Right atrium auricular region (tissue), 2 donors: ENCODE measurements at places on chromosomes 3 and 15.

- no peak for DNase-seq
Observed at GRCh38 chr15:53837263-53837662, 77.8 kb upstream of the WDR72 start.

GRCh38 chr3:136390574-136390973 lies 140.4 kb downstream of the PCCB start:
- no peak for DNase-seq

GRCh38 chr3:13939206-13939605 lies 59.3 kb upstream of the WNT7A start:
- DNase-seq = no peak

DNA sequence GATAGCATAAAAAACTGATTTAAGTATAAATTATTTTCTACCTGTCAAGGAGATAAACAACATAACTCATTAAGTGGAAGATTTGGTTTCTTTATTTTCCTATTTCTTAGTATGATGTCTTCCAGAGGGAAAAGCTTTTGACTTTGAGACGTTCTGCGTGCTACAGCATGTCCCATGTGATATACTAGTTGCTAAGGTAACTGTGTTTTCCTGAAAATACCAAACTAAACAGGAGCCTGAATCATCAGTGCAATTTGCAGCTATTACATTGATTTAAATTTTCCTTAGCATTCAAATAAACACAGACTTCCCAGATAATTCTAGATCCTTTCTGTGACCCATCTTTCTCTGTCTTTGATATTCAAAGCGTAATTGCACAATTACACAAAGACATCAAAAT lies 117.7 kb upstream of the P2RY1 start:
- DNase-seq = no peak

DNA sequence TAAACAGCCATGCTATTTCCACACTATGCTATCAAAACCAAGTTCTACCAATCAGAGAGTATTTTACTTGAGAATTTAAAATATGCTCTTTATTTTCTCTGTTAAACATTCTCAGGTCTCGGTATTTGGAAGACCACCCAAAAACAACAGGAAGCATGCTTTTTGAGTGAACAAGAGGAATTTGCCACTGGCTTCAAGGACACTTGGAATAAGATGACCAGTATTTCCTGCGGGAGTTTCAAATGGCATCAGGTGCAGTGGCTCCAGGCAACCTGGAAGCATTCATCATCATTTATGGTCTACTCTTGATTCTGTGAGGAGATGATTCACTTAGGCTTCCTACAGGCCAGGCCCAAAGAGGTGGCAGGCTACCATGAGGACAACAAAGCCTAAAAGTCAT lies 305.7 kb upstream of the ATP11B start:
- no peak for DNase-seq

GRCh38 chr15:84685304-84685703 lies 27.3 kb upstream of the NMB start:
- DNase-seq = peak; percentile 68

DNA sequence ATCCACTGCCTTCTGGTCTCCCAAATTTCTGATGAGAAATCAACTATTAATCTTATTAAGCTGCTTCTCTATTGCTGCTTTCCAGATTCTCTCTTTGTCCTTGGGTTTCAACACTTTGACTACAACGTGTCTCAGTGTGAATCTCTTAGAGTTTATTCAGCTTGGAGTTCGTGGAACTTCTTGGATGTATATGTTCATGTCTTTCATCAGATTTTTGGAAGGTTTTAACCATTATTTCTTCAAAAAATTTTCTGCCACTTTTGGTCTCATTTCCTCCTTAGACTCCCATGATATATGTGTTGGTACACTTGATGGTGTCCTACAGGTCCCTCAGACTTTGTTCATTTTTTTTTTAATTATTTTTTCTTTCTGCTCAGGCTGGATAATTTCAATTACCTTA lies 36.0 kb downstream of the TICRR start:
- DNase-seq = no peak

DNA sequence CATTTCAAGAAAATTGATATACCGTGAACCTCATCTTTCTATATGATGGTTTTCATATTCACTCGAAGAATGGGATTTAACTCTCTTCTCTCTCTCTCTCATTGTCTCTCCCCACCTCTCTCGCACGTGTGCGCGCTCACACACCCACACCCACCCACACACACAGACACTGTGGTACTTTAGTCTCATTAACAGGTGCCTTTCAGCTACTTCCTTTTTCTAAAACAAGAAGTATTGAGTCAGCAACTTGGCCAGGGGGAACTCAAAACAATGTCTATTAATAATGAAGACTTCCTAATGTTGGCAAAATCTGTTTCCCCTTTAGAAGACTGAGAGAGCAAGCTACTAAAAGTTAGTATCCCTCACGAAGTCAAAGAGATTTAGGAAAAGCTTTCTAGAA lies 150.7 kb downstream of the TMCO5A start:
- no peak for DNase-seq

GRCh38 chr3:174398761-174399160 lies 460.4 kb upstream of the NAALADL2 start:
- DNase-seq = no peak

DNA sequence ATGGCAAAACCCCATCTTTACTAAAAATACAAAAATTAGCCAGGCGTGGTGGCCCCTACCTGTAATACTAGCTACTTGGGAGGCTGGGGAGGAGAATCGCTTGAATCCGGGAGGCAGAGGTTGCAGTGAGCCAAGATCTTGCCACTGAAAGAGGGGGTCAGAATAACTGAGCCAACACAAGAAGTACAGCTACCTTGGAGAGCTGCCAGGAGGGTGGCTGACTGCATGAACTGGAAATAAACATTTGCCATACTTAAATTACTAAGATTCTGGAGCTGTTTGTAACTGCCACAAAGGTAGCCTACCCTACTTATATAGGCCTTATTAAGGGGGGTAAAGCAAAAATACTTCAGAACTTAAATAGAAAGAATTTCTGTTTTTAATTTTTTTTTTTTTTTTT lies 15.4 kb upstream of the PIK3CB start:
- no peak for DNase-seq

- no peak for DNase-seq
Observed at GRCh38 chr3:42516443-42516842, 14.0 kb downstream of the VIPR1 start.

GRCh38 chr15:65939901-65940617 lies 70.8 kb downstream of the RAB11A start:
- DNase-seq = no peak

- DNase-seq = no peak
Observed at GRCh38 chr15:52784799-52785671, 5.1 kb downstream of the ONECUT1 start.

GRCh38 chr3:195591852-195592251 lies 8.1 kb upstream of the APOD start:
- DNase-seq = no peak

- DNase-seq = no peak
Observed at GRCh38 chr3:123297627-123297899, 95.8 kb downstream of the SEC22A start.

- no peak for DNase-seq
Observed at GRCh38 chr15:65231306-65231705, 20.0 kb upstream of the CILP start.

GRCh38 chr15:50365570-50365969 lies 10.6 kb upstream of the GABPB1 start:
- DNase-seq = no peak

GRCh38 chr15:74463634-74464033 lies 2.7 kb upstream of the UBL7 start:
- DNase-seq = no peak

DNA sequence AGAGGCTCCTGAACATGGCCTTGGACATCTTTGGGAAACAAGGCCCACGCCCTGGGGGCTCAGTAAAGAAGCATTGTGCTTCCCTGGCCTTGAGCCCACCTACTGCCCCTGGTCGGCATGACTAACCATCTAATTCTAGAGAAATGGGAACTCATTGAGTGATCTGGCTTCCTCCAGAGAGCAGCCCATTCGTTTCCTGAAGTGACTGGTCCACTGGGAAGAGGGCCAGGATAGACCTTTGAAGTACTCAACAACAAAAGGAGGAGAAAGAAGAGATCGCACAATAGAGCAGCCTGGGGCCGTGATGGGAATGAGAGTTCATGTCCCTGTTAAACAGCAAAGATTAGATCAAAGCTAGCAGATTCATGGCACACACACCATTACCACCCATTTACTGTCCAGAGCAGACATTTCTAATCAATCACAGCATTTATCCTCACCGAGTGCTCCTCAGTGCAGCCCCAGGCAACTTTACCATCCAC lies 514.4 kb upstream of the PROK2 start:
- DNase-seq = no peak

GRCh38 chr3:127964053-127964452 lies 49.0 kb downstream of the KBTBD12 start:
- no peak for DNase-seq

- DNase-seq = no peak
Observed at GRCh38 chr3:48474619-48475018, 28.1 kb downstream of the ATRIP start.

- DNase-seq = peak; percentile 77
Observed at GRCh38 chr15:89820666-89821611, 6.3 kb upstream of the ANPEP start.

DNA sequence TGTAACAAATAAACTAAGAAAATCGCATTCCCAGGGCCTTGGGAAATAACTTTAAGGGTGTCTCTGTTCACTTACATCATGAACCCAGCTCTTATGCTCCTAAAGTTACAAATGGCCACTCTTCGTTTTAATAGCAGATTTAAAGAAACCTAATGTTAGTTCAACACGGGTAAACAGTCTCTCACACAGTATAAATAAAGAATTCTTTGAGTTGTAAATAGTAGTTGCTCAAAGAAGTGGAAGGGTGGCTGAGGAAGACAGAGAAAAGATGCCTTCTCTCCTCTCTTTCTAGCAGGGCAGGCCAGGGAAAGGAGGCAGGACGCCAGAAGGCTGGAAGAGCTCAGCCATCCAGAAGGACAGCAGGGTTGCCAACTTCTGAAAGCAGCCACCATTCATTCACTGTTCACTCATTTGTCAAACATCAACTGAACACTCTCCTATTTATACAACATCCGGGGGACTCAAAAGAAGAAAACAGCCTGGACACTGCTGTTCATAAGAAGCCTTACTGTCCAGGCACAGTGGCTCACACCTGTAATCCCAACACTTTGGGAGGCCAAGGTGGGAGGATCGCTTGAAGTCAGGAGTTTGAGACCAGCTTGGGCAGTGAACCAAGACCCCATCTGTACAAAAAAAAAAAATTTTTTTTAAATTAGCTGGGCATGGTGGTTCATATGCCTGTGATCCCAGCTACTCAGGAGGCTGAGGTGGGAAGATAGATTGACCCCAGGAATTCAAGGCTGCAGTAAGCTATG lies 47.3 kb downstream of the WWTR1 start:
- DNase-seq = no peak

- DNase-seq = no peak
Observed at GRCh38 chr3:31772758-31773473, 208.1 kb downstream of the OSBPL10 start.

- DNase-seq = no peak
Observed at GRCh38 chr15:56234804-56235203, 8.9 kb downstream of the RFX7 start.

- DNase-seq = no peak
Observed at GRCh38 chr3:108554229-108554628, 35.0 kb downstream of the CIP2A start.

DNA sequence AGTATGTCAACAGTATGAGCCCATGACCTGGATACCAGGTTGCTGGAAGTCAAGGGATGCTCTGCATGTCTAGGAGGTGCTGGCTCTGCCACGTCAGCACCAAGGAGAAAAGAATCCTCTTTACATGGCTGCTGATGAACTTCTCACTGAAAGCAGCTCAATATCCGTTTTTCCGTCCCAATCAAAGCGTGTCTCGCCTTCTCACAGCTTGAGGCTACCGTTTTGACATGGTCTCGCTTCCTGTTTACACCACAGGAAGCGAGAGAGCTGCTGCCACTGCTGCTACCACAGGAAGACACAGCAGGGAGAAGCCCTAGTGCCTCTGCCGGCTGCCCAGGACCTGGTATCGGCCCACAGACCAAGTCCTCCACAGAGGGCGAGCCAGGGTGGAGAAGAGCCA lies 27.3 kb downstream of the STARD5 start:
- no peak for DNase-seq

DNA sequence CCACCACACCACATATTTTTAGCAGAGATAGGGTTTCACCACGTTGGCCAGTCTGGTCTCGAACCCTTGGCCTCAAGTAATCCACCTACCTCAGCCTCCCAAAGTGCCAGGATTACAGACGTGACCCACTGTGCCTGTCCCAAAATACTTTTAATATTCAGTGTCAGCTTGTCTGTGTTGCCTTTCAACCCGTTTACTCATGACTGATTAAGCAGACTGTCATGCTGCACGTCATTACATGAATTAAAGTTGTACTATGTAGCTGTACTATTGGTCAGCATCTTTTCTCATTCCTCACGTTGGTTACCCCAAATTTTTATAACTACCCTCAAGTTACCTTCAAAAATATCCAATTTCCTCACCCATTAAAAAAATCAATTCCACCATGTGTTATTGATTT lies 48.7 kb upstream of the GADL1 start:
- no peak for DNase-seq

- peak; percentile 63 for DNase-seq
Observed at GRCh38 chr3:67940210-67940952, 286.0 kb upstream of the SUCLG2 start.

DNA sequence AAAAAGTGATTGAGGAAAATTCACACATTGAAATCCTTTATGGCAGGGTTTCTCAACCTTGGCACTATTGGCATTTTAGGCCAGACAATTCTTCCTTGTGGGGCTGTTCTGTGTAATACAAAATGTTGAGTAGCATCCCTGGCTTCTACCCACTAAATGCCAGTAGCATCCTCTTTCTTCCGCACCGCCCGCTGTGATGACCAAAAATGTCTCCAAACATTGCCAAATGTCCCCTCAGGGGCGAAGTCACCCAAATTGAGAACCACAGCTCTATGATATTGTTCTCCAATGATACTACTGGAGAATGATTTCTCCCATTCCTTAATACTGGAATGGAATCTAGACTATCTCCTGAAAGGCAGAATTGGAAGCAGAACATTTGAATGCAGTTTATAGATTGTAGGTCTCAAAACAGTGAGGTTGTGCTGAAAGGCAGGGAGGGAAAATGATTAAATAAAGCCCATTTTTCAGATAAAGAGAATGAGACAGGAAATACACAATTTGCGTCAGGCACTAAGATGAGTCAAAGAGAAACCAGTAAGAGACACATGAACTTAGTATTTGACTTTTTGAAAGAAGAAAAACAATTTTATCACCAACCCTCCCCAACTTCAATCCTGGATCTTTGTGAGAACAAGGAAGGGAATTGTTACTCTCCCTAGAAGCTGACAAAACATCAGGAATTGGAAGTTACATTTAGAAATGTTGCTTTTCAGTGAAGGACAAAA lies 101.6 kb upstream of the TNIK start:
- no peak for DNase-seq

DNA sequence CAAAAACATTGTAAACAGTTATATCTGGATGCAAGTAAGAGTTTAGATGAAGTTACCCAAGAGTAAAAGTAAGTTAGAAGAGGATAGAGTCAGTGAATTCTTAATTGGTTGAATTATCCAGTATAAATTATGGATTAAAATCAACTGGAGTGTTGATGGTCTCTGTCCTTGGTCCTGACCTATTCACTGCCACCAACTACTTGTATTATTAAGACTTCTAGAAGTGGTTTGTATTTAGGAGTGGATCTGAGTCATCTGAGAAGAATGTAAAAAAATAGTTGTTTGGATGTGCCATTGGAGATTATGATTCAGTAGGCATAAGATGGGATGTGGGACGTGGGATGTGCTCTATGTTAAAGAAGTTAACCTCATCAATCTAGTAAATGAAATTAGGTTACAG lies 86.4 kb downstream of the SYNPR start:
- DNase-seq = no peak
